ENCODE measurements at places on chromosomes 7 and 10.
A peak's percentile ranks its signal among the peaks of the same experiment; 100 is the strongest.

- DNase-seq = no peak
These were observed 493.9 kb downstream of the PLXNA4 start for GRCh38 chr7:132082394-132082793.

DNA sequence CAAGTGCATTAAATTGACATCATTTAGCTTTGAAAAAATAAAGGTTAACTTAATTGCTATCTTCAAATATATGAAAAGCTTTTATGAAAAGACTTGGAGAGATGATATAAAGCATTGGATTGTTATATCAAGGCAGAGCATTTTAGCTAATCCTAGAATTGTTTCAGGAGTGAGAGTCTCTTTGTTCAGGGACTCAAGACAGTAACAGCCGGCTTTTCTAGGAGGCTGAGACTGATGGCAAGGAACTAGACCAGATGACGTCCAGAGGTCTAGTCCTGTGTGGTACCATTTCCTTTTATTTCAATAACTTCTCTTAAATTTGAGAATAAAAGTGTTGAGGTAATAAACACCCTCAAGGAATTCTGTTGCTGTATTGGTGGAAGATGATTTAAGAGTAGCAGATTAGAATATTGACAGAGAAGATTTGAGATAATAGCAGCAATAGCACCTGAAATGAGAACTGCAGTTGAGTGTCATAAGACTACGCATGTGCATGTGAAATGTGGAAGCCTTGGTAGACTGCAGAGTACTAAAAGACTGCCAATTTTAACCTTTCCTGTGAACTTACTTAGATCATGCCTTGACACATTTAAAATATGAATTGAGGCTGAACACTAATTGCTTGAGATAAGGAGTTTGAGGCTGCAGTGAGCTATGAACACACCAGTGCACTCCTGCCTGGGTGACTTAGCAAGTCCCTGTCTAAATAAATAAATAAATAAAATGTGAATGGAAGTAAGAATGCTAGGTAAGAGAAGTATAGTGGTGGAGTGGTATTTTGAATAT lies 79.6 kb downstream of the ZNRF2 start:
- DNase-seq = no peak

DNA sequence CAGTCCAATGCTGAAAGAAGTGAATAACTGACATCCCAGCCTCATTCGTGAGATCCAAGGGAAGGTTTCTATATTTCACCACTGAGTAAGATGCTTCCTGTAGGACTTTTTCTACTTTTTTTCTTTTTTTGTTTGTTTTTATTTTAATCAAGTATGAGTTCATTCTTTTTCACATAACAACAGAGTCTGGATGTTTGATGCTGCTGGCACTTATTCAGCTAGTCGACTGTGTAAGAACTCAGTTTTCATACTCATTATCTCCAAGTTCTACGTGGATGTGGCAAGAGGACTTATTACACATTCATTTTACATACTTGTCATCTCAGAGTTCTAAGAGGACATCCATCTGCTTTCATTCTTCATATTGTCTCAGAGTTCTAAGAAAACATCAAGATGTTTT lies 86.9 kb downstream of the CPXM2 start:
- no peak for DNase-seq

DNA sequence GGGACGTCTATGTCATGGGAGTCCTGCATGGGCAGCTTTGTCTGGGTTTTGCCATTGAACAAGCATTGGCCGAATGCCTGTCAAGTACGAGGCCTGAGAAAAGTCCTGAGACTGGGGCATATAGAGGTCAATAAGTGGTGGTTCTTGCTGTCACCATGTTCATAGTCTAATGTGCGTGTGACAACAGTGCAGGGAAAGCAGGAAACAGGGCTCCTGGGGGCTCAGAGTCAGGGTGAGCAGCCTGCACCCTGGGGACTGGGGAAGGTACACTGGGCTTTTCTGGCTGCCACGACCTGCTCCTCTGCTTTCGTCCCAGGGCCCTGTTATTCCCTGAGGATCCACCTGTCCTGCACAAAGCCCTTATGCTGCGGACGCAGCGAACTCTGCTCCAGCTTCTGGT lies 21.3 kb downstream of the FAM241B start:
- DNase-seq = no peak

GRCh38 chr7:119175911-119176627 lies 951.6 kb downstream of the ANKRD7 start:
- no peak for DNase-seq

- no peak for DNase-seq
These were observed 33.7 kb upstream of the PLXNA4 start for GRCh38 chr7:132609906-132610520.

GRCh38 chr7:55508221-55509011 lies 63.9 kb downstream of the VOPP1 start:
- no peak for DNase-seq

DNA sequence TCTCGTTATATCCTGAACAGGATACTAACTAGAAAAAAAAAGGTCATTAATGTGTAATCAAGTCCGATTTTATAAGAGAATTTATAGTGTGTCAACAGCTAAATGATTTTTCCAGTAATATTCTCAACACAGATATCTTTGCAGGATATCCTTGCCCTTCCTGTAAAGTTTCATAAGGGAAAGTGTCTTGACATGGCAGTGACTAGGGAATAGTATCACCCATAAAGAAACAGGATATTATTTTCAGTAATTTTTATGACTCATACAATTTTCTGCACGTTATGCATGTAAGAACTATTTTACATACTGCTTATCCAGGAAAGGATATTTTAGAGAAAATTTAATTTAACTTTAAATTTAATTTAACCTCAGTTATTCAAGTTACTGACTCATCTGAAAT lies 19.5 kb upstream of the PNLIP start:
- DNase-seq = no peak

- no peak for DNase-seq
These were observed 639.2 kb upstream of the POT1 start for GRCh38 chr7:125568799-125569198.

DNA sequence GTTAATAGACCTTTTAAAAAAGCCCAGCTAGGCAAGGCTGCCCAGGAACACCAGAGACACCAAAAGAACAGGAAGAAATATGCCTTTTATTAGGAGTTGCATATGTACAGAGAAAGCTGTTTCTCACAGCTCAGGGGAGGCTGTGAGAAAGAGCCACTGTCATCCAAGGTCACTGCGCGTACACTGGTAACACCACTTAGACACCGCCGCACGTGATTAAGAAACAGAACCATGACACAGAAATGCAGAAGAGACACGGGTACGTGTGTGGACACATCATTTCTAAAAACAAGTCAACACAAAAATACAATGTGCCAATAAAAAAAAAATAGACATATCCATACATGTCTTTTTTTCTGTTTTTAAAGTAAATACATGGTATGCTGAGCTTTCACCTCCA lies 705.6 kb downstream of the PARD3 start:
- no peak for DNase-seq

DNA sequence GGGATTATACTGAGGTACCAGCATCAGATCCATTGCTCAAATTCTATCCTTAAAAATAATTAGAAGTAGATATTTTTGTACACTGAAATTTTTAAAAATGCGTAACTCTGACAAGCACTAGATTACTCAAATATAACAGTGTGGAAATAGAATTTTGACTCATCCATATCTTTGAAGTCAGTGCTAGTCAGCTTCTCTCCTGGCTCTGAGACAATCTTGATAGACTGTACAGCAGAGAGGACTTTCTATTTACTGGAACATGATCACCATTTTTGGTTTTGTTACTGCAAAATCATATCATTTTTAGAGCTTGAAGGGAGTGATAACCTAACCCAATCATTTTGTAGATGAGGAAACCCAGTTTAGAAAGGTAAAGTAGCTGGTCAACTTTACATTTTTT lies 195.0 kb downstream of the MTERF1 start:
- no peak for DNase-seq

- no peak for DNase-seq
These were observed 434.8 kb downstream of the LRMDA start for GRCh38 chr10:75866300-75866625.

GRCh38 chr10:113978802-113979201 lies 64.9 kb upstream of the ADRB1 start:
- DNase-seq = no peak

DNA sequence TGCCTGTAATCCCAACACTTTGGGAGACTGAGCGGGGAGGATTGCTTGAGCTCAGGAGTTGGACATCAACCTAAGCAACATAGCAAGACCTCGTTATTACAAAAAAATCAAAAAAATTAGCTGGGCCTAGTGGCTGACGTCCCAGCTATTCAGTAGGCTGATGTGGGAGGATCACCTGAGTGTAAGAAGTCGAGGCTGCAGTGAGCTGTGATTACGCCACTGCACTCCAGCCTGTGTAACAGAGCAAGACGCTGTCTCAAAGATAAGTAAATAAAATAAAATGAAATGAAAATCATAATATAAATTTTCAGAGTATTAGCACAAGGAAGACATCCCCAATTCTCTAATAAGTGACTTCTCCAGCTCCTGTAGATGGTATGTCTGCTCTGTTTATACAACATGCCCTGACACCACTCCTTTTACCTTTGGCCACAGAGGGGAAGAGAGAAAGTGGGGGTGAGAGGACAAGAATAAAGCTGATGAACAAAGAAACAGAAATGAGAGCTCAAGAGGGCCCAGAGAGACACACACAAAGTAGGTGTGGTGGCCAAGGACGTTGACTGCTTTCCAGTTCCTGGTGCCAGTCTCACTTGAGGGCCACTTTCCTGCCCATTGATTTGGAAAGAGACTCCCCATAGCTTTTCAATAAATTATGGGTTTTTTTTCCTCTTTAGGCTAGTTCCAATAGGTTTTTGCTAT lies 62.9 kb downstream of the PTTG1IP2 start:
- no peak for DNase-seq

GRCh38 chr7:2802101-2802500 lies 42.0 kb downstream of the GNA12 start:
- no peak for DNase-seq

- DNase-seq = no peak
These were observed 119.6 kb downstream of the ZMIZ1 start for GRCh38 chr10:79188154-79188965.

- DNase-seq = no peak
These were observed 123.7 kb downstream of the CNOT4 start for GRCh38 chr7:135386181-135386580.

DNA sequence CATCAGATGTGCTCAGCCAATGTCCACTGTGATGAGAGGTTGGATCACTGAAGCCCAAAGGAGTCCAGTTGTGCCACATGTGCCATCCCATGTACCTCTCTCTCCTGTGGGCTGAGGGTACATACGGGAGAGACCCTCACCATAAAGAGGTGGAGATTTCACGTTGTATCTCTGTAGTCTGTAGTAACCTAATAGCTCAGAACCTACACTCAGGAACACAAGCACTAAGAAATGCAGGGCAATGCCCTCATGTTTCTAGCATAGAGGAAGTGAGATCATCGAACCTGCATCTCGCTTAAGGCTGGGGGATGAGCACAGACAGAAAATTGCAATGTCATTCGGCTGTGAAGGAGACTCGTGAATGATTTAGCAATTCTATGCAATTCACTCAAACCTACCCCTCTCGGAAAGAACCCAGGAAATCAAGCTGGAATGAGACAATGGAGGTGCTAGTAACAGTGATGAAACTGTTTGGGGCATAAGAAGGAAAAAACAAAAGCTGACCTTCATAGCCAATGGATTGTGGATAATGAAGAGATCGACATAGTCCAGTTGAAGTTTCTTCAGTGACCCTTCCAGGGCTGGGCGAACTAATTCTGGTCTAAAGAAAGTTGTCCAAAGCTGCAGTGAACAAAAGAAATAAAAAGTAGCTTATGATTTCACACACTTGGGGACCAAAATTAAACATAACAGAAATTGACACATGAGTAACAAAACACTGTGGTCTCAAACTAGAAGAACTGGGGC lies 80.3 kb upstream of the UCN3 start:
- no peak for DNase-seq

- no peak for DNase-seq
These were observed 32.8 kb downstream of the GSAP start for GRCh38 chr7:77383333-77383740.

- DNase-seq = peak; percentile 54
These were observed 200.3 kb downstream of the PRPF18 start for GRCh38 chr10:13787015-13787421.

DNA sequence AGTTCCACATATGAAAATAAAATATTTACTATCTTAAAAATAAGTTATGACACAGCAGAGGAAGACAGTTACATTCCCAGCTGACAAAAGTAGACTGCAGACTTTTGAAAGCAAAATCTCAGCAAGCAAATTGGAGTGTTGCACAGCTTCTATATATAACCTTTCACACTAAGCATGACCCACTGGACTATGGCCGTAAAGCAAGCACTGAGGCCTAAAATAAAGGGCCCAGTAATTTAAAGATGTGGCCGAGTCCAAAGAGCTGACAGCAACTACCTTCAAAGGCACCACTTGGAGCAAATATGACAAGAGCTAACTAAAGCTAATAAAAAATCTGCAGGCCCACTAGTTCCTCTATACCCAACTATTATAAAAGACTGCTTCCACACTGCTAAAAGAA lies 6.5 kb downstream of the GDI2 start:
- DNase-seq = no peak
